Cardiac atrium fibroblast (primary cell): ENCODE measurements at places on chromosomes 2 and 18. TPM values are rescaled to one million over a fixed set of nuclear protein-coding genes. Genes with fewer than 3 reads are reported as not detected.

The PDCL3 gene
- 6.6 and 7.0 TPM in 2 replicates for total RNA-seq

The SCN2A gene
- not detected in 2 replicates for total RNA-seq

The RAPH1 gene
- 23.1 and 39.9 TPM in 2 replicates for total RNA-seq

The SLC4A5 gene
- total RNA-seq = under 0.01 and 0.16 TPM in 2 replicates
